ENCODE measurements at places on chromosomes 1 and 21.

- no peak overlapping the region for H3K4me3 ChIP-seq
- H3K36me3 ChIP-seq: no peaks in the 10 kb centered on the region
Observed at GRCh38 chr1:155909894-155910293, 1.3 kb downstream of the RIT1 start.

DNA sequence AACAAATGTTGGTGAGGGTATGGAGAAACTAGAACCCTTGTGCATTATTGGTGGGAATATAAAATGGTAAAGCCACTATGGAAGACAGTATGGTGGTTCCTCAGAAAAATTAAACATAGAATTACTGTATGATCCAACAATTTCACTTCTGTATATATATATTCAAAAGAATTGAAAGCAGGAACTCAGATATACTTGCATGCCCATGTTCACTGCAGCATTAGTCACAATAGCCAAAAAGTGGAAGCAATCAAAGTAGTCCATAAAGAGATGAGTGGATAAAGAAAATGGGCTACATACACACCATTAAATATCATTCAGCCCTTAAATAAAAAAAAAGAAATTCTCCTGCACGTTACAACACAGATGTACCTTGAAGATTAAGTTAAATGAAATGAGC, 34.1 kb downstream of the ABL2 start:
- no peaks in the 10 kb centered on the region for H3K4me1 ChIP-seq
- H3K4me3 ChIP-seq: no peak overlapping the region
- DNase-seq: no peak

DNA sequence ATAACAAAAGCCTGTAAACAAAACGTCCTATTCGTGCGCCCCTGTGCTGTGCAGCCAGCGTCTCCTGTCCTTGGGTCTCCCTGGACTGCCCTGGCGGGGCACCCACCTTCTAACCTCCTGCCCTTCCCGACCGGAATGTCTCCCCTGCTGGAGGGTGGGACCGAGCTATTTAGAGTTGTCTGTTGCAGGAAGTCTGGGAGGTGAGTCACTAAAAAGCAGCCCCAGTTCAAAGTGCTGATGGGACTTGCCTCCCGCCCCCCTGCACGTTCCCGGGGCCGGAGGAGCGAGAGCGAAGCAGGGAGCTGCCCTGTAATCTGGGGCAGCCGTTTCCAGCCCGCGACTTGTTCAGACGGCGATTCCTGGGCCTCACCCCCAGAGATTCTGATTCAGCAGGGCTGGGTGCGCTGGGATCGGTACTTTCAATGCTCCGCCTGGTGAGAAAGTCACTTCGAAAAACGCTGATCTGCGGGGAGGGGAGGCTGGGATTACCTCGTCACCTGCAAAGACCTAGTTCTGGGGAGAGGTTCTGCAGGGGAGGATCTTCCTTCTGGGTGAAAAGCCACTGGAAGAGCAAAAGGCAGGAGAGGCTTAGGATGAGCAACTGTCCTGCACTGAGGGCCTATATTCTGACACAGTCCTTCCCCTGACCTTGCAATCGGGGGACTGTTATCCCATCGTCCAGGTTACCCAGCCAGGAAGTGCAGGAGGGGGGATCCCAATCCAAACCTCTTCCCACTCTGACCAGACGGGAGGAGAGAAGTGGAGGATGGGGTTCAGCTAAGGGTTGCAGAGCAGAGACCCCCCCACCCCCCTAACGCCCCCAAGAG, 1.2 kb upstream of the DHRS3 start:
- peak overlapping the region; percentile 70 for H3K4me3 ChIP-seq
- H3K4me1 ChIP-seq: peaks cover 33% of the 10 kb centered on the region
- no peaks in the 10 kb centered on the region for H3K27me3 ChIP-seq

DNA sequence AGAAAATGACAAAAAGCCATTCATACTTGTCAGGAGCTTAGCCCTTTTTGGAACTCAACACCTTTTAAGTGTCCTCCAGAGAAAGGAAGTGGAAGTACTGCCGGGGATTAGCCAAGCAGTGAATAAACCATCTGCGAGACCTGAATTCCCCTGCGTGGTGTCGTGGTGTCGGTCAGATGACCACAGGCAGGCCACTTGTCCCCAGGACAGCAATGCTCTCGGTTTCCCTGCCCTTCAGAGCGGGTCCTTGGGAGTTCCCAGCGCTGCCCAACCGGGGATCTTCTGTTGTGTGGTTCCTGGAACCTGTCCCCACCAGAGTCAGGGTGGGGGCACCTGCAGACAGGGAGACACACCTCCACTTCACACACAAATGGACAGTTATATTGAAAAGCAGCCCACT, 9.2 kb downstream of the GPR157 start:
- H3K36me3 ChIP-seq: no peaks in the 10 kb centered on the region
- DNase-seq: no peak
- H3K27ac ChIP-seq: no peak overlapping the region
- H3K27me3 ChIP-seq: no peaks in the 10 kb centered on the region

- no peak overlapping the region for H3K27ac ChIP-seq
- no peak for DNase-seq
- no peaks in the 10 kb centered on the region for H3K4me1 ChIP-seq
- no peaks in the 10 kb centered on the region for H3K27me3 ChIP-seq
Observed at GRCh38 chr1:228669242-228669585, 66.1 kb upstream of the RHOU start.

DNA sequence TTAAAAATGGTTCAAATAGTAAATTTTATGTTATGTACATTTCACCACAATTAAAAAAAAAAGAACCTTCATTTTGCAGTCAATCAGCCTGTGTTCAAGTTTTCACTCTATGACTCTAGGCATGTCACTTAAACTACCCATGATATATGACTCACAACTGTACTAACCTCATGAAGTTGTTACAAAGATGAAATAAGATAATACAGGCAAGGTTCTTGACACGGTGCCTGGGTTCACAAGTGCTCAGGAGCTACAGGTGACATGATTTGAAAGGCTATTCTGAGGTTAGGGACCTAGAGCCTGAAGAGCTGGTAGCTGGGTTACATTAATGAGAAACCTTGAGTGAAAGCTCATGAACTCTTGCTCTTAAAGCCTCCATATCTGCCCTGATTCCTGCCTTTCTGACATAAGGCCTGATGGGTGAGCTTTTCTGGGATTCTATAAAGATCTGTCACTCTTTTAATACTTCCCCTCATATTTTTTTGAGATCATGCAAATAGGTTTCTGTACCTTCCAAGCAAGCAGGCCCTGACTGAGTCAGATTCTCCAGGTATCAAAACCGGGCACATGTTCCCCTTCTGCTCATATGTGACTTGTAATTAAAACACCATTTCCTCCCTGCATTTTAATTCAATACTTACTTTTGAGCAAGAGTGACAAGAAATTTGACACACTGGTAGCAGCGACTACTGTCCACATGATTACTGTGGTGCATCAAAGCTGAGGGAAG, 34.0 kb downstream of the PCSK9 start:
- no peak overlapping the region for H3K27ac ChIP-seq
- no peaks in the 10 kb centered on the region for H3K27me3 ChIP-seq
- H3K36me3 ChIP-seq: no peaks in the 10 kb centered on the region
- no peak overlapping the region for H3K4me3 ChIP-seq

DNA sequence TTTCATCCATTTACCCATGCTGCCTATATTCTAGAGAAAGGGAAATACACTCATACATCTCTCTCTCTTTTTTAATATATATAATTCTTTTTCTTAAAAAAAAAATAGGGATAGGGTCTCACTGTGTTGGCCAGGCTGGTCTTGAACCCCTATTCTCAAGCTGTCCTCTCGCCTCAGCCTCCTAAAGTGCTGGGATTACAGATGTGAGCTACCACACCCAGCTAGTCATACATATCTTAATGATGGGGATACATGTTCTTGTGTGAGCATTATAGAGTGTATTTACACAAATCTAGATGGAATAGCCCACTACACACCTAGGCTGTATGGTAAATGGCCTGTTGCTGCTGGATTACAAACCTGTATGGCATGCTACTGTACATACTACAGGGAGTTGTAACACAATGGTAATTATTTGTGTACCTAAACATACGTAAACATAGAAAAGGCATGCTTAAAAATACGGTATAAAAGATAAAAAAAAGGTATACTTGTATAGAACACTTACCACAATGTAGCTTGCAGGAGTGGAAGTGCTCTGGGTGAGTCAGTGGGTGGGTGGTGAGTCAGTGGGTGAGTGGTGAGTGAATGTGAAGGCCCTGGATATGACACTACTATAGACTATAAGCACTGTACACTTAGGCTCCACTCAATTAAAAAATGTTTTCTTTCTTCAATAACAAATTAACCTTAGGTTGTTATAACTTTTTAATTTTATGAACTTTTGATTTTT, 72.9 kb downstream of the IVNS1ABP start:
- DNase-seq: no peak
- H3K4me3 ChIP-seq: no peak overlapping the region
- H3K36me3 ChIP-seq: no peaks in the 10 kb centered on the region
- no peaks in the 10 kb centered on the region for H3K4me1 ChIP-seq
- no peak overlapping the region for H3K27ac ChIP-seq

DNA sequence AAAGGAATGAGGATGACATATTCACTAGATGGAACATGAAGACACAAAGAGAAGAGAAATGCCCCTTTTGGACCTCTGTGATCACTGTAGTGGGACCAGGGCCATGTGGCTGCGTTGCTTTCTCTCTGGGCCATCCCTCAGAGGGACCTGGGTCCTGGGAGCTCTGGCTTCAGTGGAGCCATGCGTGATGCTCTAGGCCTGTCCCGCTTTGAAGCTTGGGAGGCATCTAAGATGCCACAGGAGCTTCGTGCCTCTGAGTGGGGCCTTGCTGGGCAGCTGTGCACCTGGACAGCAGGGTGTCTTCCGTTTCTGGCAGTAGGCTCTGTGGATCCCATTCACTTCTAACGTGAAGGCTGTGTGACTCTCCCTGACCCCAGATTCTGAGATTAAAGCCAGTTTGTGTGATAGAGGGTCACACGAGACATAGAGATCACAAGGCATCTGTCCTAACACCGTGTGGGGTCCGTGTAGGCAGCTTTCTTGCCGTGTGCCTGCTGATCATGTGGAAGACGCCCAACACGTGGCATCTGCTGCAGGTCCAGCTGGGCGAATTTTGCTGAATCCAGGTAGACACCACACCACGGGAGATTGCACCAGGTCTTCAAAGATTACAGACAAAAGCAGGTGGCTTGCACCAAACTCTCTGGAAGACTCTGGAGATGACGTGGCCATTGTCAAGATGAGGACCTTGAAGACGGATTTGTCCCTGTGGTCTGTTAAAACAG, 17.2 kb upstream of the PRSS38 start:
- H3K27me3 ChIP-seq: no peaks in the 10 kb centered on the region
- no peak overlapping the region for H3K27ac ChIP-seq
- no peak overlapping the region for H3K4me3 ChIP-seq
- no peaks in the 10 kb centered on the region for H3K36me3 ChIP-seq

DNA sequence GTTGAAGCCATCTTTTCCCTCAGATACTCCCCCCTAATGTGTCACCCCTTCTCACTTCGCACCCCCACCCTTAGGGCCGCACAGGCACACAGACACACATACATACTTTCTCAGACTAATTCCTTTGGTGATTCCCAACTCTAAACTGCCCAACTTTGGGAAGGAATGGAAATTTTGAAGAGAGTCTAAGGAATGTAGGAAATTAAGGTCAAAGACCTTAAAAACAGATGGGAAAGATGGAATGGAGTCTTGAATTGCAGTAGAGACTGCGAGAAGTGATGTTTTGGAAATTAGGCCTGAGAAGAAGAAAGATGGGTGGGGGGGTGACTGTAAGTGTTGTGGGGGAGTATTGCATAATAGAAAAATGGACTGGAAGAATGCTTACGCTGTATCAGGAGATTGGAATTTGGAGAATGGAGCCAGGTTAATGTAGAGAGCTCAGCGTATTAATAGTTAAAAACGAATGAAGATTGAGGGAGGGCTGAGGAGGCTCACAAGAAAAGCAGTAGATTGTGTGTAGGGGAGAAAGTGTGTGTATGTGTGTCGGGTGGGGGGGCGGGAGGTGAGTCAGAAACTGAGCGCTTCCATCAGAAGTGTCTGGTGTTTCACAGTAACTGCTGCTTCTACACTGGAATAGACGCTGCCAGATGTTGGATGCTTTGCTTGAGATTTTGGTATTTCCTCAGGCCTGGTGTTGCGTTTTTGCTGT, 1.7 kb downstream of the PIP5K1A start:
- peak overlapping the region; percentile 96 for H3K27ac ChIP-seq
- no peaks in the 10 kb centered on the region for H3K36me3 ChIP-seq
- no peaks in the 10 kb centered on the region for H3K27me3 ChIP-seq
- no peak for DNase-seq

DNA sequence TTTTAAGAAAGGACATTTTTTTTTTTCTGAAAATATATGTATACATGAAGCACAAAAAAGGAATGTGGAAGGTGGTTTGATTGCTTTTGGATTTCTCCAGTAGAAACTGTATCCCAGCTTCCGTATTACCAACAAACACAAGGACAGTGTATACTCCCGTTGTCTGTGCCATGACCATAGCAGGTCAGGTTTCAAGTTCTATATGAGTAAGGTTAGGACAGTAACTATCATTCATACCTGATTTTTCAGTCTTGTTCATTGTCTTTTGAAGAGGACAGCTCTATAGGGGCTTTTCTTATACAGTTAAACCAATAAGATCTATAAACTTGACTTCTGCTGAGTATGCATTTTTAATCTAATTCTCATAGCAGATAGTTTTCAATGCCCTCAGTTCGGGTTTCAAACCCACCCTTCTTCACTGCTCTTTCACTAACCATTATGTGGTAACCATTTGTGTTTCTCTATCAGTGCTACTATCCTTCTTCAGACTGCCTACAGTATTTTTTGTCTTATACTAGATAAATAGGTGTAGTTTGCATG, 19.6 kb downstream of the UBAP2L start:
- H3K4me3 ChIP-seq: no peak overlapping the region
- H3K36me3 ChIP-seq: no peaks in the 10 kb centered on the region
- H3K27ac ChIP-seq: no peak overlapping the region
- no peaks in the 10 kb centered on the region for H3K4me1 ChIP-seq

DNA sequence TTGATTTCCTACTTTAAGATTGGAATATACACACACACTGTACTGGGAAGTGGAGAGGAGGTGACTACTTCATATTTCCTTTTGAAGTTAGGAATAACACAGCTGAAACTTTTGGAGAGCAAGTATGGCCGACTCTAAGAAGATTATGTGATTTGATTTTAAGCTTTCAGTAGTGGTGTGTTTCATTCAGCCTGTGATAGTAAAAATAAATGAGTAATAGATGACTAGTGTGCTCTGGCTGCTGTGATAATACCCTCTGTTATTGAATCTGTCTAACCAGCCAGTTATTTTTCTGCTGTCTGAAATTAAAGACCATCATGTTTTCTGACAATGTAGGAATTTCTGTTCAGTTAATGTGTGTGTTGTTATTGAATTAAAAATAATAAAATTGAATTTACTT, 48.3 kb downstream of the CTTNBP2NL start:
- no peak overlapping the region for H3K4me3 ChIP-seq
- H3K36me3 ChIP-seq: no peaks in the 10 kb centered on the region
- H3K4me1 ChIP-seq: peaks cover 3% of the 10 kb centered on the region
- H3K27me3 ChIP-seq: no peaks in the 10 kb centered on the region
- no peak overlapping the region for H3K27ac ChIP-seq

DNA sequence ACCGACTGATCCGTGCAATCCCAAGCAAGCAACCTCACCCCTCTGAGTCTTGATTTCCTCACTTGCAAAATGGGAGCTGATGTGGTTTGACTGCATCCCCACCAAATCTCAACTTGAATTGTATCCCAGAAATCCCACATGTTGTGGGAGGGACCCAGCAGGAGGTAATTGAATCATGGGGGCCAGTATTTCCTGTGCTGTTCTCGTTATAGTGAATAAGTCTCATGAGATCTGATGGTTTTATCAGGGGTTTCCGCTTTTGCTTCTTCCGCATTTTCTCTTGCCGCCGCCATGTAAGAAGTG, 58.4 kb downstream of the FHAD1 start:
- no peaks in the 10 kb centered on the region for H3K27me3 ChIP-seq
- H3K27ac ChIP-seq: no peak overlapping the region
- no peak for DNase-seq
- no peaks in the 10 kb centered on the region for H3K36me3 ChIP-seq
